G401 (cell line): ENCODE measurements at places on chromosomes 7 and 10. TPM values are rescaled to one million over a fixed set of nuclear protein-coding genes. Genes with fewer than 3 reads are reported as not detected.
A peak's percentile ranks its signal among the peaks of the same experiment; 100 is the strongest.

DNA sequence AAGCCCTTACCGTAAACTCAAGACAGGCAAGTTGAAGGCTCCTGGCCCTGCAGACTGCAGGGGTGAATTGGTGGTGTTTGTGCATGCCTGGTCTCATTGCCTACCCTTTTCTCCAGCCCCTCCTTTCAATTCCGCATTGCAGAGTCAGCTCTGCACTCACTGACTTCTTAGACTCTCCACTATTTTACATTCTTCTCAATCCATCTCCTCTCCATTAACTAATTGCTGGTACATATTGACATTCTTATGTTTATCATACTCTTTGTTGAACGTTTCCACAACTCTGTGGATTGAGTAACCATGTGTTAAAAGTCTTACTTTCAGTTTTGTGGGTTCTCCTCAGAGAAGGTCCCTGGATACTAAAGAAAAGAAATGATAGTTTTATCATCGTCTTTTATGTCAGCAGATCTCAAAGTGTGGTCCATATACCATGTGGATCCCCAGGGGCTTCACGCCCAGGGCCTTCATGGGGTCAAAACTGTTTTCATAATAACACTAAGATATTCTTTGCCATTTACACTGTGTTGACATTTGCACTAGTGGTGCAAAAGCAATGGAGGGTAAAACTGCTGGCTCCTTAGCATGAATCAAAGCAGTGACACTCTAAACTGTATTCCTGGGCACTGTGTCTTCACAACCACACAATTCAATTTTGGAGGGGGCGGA, 135.4 kb upstream of the FZD1 start:
- no peak for DNase-seq

GRCh38 chr7:107998660-107999480, 4.1 kb downstream of the LAMB1 start:
- DNase-seq = peak; percentile 21

DNA sequence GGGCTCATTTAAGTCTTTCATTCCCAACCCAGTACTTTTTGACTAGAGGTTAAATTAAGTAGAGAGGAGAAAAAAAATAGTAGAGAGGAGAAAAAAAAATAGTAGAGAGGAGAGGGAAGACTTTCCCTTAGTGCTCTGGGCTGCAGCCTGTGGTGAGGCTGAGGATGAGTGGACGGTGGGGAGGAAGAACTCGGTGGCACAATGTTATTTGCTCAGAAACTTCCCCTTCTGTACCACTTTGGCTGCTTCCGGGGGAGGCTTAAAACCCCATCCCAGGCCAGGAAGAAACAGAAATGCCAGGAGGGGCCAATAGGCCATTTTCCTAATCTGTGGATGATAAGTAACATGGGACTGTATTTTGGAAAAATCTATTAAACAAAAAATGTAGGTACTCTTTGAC, 14.6 kb upstream of the MLXIPL start:
- no peak for DNase-seq

DNA sequence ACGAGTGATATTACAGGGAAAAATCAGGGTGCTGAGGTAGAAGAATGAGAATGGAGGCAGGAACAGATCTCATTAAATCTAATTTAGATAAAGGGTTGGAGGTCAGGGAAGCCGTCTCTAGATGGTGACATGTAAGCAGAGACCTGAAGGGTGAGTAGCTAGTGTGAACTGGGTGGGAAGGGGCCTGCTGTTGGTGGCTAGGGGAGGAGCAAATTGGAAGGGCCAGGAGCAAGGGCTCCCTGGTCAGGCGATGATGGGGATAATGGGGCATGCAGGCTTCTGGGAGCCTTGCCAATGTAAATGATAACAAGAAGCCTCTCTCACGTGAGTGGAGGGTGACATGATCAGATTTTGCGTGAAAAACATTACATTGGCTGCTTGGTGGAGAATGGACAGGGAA, 76.3 kb downstream of the WDFY4 start:
- no peak for DNase-seq

GRCh38 chr7:8511855-8512254, 78.4 kb downstream of the NXPH1 start:
- DNase-seq = no peak

DNA sequence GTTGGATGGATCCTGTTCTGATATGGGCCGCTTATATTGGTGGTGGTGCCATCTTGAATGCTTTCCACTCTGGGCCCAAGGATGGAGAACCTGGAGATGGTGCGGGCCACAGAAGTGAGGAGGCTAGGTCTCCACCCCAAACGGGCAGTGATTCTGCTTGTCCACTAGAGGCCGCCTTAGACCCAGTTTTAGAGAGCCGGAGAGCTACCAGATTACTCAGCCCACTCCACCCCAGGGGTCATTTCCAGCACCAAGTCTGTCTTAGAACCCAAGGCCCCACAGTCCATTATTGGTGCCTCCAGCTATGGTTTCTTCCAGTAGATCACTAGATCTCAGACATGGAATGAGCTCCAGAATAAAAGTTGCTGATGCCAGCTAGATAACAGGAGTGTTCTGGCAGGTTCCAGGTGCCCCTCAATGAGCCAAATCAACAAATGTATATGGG, 11.8 kb upstream of the CAMK2G start:
- peak; percentile 82 for DNase-seq

GRCh38 chr7:113044394-113044793, 42.2 kb downstream of the GPR85 start:
- no peak for DNase-seq

- no peak for DNase-seq
Measured at GRCh38 chr10:29865700-29866355, 193.6 kb downstream of the JCAD start.

DNA sequence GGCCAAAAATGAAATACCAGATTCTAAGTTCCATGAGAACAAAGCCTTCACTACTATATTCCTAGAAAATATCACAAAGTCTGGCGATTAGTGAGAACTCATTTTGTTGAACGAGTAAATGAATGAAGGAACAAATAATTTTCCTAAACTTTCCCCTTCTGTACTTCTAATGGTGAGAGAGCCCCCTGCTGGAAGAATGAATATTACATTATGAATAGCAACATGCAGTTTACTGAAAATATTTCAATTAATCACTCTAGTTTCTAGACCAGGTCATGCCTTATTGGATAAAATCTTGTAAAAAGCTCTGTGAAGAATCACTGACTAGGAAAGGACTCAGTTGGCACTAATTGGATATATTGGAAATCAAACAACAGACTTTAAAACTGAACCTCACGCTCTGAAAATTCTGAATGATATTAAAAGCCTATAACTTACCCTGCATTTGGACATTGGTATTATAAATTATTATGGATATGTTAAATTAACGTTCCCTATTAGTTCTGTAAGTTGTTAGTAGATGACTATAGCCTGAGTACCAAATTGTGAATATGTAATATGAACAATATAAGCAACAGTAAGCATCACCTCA, 32.4 kb upstream of the MTPN start:
- DNase-seq = peak; percentile 66

GRCh38 chr10:18202680-18203460, 62.6 kb downstream of the CACNB2 start:
- DNase-seq = no peak

- peak; percentile 46 for DNase-seq
Measured at GRCh38 chr7:78489476-78490240, 691.1 kb downstream of the PHTF2 start.

- DNase-seq = no peak
Measured at GRCh38 chr7:127850195-127850594, 181.0 kb downstream of the LRRC4 start.

DNA sequence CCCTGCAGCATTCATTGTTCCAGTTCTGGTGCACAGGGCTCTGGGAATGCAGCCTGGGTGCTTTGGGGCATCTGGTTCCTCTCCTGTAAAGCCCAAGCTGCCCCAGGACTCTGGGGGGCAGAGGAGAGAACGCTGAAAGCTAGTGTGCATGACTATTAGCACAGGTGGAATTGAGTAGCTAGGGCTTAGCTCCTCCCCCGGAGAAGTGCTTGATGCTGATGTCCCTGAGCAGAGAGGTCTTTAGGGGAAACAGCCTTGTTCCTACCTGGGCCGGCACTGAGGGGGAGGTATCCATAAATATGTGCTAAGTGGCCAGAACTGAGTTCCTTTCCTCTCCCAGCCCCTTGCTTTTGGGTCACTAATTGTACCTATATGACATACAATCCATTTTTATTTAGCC, 3.9 kb downstream of the ADCY1 start:
- DNase-seq = no peak

- DNase-seq = no peak
Measured at GRCh38 chr7:112133328-112133727, 72.9 kb downstream of the DOCK4 start.

DNA sequence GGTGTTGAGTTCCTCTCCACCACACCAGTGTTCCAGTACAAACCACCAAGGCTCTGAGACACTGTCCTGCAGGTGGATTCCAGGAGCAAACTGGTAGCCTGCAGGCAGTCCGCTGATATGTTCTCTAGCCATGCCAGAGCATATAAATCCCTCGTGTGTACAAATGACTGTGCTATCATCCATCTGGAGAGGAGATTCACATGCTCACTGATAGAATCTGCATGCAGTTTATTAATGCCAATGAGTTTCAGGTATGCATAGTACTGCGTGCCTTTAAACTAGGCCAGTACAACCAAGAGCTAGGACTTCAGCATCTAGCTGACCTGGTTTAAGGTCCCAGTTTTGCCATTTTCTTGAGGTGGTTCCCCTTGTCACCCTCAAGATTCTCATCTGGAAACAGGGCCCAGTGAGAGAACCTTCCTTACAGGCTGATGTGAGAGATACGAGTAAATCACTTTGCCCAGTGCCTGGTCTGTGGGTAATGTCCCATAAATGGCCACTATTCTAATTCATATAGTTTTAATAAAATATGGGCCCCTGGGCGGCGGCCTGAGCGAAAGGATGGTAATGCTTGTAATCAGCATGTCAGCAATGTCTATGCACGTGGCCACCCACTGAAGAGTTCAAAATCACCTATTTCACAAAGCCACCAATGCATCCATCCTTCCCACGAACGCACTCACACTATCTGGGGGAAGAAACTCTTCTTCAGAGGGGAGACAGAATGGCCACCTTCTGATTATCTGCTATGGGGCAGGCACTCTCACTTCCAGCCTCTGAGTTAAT, 268.0 kb upstream of the ZMIZ1 start:
- DNase-seq = no peak

- DNase-seq = no peak
Measured at GRCh38 chr10:117551330-117552155, 9.0 kb downstream of the EMX2 start.

GRCh38 chr10:101301111-101301731, 52.7 kb upstream of the BTRC start:
- DNase-seq = peak; percentile 38

- no peak for DNase-seq
Measured at GRCh38 chr10:48254750-48255512, 19.6 kb downstream of the FRMPD2 start.

DNA sequence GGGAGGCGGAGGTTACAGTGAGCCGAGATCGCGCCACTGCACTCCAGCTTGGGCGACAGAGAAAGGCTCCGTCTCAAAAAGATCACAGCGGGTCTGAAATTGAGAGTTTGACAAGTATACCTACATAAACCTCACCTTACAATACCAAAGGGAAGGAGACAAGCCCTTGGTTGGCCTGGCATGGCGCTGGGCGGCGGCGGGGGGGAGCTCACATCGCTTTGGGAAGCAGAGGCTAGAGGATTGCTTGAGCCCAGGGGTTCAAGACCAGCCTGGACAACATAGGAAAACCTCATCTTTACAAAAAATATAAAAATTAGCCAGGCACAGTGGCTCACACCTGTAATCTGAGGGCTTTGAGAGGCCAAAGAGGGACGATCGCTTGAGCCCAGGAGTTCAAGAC, 1.1 kb upstream of the ARPC1A start:
- DNase-seq = no peak

GRCh38 chr7:55185321-55185802, 166.5 kb downstream of the EGFR start:
- DNase-seq = no peak

GRCh38 chr10:63819753-63820329, 298.6 kb downstream of the REEP3 start:
- DNase-seq = peak; percentile 45

GRCh38 chr7:55260676-55261385, 104.3 kb upstream of the LANCL2 start:
- DNase-seq = no peak

DNA sequence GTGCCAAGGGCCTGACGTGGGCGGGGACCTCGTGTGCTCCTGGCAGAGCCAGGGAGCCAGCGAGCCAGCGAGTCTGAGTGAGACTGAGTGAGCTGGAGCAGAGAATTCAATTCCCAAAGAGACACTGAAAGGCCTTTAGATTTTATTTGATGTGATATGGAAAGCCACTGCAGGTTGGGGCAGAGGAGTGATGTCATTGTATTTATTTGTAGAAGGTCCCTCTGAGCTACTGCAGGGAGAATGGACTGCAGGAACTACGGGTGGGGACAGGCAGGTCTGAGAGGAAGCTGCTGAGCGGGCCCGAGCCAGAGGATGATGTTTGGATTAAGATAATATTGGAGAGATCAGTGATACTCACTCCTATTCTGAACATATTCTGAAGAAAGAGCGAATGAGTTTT, 445.8 kb upstream of the ANKRD30A start:
- no peak for DNase-seq

The PAX4 gene
- not detected in 2 replicates for total RNA-seq

The NCF1 gene
- not detected in 2 replicates for total RNA-seq

The MKI67 gene
- total RNA-seq = 9.2 and 13.8 TPM in 2 replicates

The TMEM176B gene
- 1.8 and 7.8 TPM in 2 replicates for total RNA-seq

The GRM3 gene
- total RNA-seq = not detected in 2 replicates

The SPDYE5 gene
- not detected in 2 replicates for total RNA-seq

The SPDYE2 gene
- total RNA-seq = not detected in 2 replicates

The LIPN gene
- total RNA-seq = not detected in 2 replicates

The MPP7 gene
- 0.31 TPM in 1 of 2 replicates, not detected in the other for total RNA-seq

The OR2A5 gene
- total RNA-seq = not detected in 2 replicates

The ADAM12 gene
- not detected in 2 replicates for total RNA-seq

The GIMAP6 gene
- not detected in 2 replicates for total RNA-seq

The EBF3 gene
- 0.24 and 0.25 TPM in 2 replicates for total RNA-seq
